Activated T-cell treated with anti-CD3 and anti-CD28 coated beads, Interleukin-2, amount 50 U/mL, for 72 hours (primary cell): ENCODE measurements at places on chromosomes 2 and 18. TPM values are rescaled to one million over a fixed set of nuclear protein-coding genes. Genes with fewer than 3 reads are reported as not detected.

DNA sequence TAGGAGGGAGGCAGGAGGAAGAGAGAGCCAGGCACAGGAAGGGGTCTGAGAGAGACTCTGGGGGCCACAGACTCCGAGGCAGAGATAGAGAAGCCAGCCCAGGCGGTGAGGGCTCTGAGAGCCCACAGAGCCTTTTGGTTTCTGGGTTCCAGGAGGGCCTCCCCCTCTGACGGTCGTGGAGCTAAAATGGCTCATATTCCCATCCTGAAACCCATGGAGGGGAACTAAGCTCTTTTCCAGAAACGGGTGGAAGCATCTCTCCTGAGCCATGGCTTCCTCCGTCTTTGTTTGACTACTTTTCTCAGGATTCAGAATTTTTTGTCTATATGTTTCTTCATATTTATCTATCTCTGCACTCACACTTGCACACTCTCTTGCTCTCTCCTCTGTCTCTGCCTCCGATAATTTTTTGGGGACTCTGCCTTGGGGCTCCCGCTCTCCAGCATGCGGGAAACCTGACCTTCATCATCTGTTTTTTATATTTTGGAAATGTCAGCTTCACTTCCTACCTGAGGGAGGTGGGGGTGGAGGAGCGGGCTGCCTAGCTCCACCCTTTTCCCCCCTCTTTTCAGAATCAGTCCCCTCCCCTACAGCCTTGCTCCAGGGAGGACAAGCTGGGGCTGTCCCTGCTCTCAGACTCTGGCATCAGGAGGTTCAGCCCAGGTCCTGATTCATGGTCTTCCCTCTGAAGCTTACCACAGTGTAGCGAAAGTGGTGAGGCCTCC, 5.0 kb upstream of the PKDCC start:
- DNase-seq: no peak

Gene UGT1A10
- not detected for total RNA-seq

GRCh38 chr2:9998916-9999654, 44.3 kb upstream of the KLF11 start:
- DNase-seq: no peak

Gene NLRC4
- 0.58 TPM for total RNA-seq
